ENCODE measurements at places on chromosomes 4 and X.

GRCh38 chr4:21898101-21898500 is 50.5 kb downstream of the KCNIP4 start:
- no peak for DNase-seq

GRCh38 chr4:127604949-127605709 is 27.6 kb upstream of the INTU start:
- no peak for DNase-seq

GRCh38 chr4:146143888-146144287 is 31.6 kb upstream of the LSM6 start:
- no peak for DNase-seq

DNA sequence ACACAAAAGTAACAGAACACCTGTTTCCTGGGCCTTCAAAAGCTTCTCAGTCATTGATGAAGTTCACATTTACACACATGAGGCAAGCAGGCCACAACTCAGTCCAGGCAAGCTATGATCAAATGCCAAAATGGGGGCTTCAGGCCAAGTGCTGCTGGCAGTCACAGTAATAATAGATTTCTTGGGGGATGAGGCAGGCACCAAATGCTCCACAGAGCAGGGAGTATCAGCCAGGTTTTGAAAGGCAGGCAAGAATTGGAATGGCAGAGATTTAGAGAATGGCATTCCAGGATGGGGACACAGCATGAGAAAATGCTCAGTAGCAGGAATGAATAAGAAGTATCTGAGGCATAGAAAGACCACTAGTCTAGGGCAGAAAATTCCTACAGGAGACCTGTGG is 52.8 kb downstream of the GRIA3 start:
- no peak for DNase-seq

DNA sequence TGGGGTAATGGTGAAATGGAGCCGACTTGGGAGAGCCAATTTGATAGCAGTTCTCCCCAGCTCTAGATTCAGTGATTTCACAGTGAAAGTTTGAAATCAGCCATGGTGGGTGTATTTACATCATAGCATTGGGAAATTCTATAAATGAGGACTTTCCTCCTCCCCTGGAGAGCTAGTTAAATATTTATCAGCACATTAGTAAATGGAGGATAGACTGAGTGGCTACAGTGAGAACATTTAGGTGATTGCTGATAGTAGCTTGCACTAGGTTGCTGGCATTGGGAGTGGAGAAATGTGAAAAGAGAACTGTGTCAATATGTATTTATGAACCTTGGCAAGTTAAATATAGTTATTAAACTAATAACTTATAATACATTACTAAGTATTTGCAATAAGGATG is 347.3 kb downstream of the CCSER1 start:
- DNase-seq = no peak

GRCh38 chrX:104195013-104195412 is 28.8 kb downstream of the FAM199X start:
- no peak for DNase-seq

DNA sequence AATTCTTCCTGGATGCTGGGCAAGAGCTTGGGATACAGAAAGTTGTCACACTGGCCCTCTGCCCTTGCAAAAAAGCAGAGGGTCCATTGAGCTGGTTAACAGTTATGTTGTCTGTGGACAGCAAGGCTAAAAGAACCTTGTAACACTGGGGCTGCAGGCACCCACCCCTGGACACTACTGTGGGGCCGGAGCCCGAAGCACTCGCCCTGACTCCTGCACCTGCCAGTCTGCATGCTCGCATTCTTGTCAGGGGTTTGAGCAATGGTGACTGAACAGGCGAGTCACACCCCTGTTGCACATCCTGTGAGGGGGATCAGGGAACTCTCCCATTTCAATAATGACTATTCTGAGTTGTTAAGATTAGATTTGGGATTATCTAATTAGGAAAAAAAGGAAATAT is 23.6 kb downstream of the ADH4 start:
- no peak for DNase-seq

DNA sequence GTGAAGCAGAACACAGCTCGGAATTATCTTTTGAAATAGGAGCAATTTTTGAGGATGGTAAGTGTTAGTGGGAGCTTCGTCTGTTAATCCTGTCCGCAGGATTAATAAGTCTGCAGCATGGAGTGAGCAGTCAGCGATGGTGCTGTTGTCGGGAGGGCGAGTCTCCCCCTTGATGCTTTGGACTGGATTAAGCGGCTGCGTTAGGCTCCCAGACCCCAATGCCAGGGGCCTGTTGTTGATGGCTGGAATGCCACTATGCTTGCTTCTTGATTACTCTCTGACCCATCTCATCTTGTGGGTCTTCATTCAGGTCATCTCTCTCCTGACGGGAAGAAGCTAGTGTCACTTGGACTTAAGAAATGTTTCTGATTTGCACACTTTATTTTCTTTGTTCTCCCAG is 332.6 kb downstream of the ARHGAP10 start:
- no peak for DNase-seq

DNA sequence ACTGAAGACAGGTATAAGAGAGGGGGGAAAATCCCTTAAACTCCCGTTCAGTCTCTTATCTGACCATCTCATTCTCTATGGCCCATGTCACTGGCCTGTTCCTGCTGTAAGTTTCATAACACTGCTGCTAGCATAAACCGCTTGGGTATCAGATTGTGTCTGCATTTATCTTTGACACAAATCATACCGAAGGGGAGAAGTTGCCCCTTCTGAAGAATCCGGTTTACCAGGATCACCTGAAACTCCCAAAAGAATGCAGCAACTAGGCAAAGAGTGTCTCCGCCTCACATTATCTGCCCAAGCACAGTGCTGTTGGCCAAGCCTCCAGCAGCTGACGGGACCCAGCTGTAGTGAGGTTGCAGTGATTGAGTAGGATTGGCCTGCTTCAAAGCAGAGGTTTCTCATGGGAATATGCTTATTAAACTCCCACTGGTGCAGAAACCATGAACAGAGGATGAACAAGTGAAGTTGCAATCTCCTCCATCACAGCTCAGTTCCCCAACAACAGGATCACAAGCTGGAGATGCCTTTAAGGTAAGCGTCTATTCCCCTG is 71.3 kb upstream of the PUDP start:
- no peak for DNase-seq

DNA sequence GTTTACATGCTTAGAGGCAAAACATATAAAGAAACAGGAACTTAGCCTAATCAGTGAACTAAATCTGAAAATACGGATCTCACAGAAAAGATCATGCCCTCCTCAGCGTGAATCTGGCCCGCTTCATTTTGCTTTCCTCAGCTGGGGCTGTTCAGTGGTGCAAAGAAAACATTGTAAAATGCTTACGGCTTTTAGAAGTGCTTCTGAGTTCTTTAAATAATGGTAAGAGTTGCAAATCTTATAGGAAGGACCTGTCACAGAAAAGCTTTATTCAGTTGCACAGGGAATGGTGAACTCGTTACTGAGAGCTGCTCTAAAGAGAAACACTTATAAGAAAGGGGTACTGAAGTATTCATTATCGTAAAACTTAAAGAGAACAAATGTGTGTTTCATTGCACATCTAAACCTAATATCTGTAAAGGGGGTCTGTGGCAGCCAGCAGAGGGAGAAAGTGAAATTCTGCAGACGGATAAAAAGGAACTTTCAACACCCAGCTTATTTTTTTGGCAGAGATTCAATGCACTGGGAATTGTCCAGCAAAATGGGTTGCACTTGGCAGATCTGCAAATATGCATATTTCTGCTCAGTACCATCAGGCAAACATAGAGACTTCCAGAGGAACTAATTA is 139.2 kb upstream of the ANK2 start:
- no peak for DNase-seq

GRCh38 chr4:79050541-79050880 is 111.3 kb upstream of the PAQR3 start:
- DNase-seq = no peak

GRCh38 chr4:8167291-8167690 is 8.7 kb upstream of the ABLIM2 start:
- no peak for DNase-seq

DNA sequence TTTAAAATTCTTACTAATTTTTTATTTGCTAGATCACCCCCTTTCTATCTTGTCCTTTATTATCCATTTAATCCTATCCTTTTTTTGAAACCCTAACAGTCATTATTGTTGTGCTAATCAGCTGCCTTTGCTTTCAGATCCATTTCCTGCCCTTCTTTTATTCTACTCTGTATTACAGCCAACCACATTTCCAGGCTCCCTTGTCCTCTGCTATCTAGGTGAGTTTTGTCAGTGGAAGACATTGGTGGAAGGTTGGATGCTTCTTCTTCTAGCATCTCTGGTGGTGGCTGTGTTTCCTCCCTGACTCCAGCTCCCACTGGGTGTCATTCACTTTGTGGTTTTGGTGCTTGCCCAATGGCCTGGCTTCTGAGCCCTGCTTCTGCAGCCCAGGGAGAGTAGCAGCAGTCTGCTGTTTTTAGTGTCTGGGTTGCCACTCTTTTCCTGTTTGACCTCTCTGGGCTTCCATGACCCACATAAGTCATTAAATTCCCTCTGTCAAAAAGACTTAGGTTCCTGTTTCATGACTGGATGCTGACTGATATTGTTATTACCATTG is 225.2 kb upstream of the PGRMC2 start:
- no peak for DNase-seq

- no peak for DNase-seq
Measured at GRCh38 chr4:18406264-18406663, 384.7 kb upstream of the LCORL start.

DNA sequence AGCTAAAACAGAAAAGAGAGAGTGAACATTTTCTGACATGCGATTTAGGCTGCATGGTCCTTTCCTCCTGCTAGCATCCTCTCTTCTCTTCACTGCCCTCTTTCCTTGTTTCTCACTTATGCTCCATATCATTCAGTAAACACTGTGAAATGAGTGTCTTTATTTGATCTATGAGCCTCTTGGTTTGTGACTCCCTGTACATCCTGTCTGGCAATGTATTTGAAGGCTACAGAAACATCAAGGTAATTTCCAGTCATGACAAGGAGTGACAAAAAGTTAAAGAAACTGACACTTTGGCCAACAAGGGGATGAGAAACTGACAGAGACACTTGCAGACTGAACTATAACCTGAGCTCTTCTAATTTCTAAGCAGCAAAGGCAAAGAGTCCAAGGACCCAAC is 8.7 kb downstream of the FTHL17 start:
- DNase-seq = no peak

DNA sequence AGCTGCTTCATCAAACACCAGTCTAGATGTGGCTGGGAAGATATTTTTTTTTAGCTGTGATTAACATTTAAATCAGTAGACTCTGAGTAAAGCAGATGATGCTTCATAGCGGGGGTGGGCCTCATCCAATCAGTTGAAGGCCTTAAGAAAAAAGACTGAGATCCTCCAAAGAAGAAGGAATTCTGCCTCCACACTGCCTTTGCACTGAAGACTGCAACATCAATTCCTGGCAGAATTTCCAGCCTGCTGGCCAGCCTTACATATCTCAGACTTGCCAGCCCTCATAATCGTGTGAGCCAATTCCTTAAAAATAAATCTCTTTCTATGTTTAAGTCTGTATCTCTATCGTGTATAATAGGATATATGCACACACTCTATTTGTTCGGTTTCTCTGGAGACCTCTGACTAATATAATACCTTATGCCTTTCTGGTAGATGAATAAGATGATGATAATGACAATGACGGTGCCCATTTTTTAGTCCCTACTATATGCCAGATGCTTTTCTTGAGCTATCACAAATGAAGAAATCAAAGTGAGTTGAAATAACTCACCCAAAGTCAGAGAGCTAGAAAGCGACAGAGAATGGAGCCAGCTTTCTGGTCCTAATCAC is 66.1 kb upstream of the SOD3 start:
- no peak for DNase-seq

DNA sequence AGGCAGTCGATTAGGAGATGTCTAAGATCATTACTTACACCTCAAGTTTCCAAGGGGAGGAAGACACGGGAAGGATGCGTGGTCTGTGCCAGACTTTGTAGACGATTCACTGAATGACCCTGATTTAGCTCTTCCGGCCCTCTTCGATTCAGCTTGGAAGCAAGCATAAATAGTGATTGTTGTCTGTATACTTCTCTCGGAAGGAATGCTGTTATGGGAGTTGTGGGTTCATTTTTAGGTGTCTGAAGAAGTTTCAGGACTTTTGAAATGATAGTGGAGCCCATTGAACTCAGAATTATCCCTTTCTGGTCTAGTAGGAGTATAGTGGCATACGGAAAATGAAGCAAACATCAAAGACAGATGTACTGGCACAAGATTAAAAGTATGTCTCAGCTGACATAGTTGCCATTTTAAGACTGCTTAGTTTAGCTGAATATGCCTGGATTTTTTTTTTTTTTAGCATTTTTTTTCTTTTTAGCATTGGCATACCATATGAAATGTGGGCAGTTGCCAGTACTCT is 1.0 kb upstream of the ANKRD17 start:
- DNase-seq = no peak

GRCh38 chrX:39856472-39857121 is 241.2 kb downstream of the BCOR start:
- no peak for DNase-seq

- no peak for DNase-seq
Measured at GRCh38 chrX:122135070-122135469, 1049.0 kb upstream of the GRIA3 start.

DNA sequence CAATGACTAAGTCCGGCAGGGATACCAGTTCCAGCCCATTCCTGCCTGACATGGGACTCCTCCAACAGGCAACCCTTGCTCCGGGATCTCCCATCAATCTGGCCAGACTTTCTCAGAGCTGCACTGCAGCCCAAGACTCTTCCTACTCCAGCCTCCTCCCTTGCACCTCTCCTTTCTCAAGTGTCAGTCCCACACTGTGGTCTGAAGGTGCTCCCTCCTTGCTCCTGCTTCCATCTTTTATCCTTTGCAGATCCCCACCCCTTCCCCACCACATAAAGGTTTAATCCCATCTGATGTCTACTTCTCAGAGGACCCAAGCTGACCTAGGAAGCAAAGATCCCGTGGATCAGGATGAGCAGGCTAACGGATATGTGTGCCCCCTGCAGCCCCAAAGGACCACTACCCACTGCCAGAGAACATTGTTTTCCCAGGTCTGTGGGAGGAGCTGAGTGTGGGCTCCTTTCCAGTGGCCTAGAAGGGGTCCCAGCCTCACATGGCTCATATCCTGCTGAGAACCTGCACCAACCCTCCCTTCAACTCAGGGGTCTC is 33.3 kb upstream of the XPNPEP2 start:
- DNase-seq = no peak

GRCh38 chr4:53307819-53308780 is 57.8 kb downstream of the SCFD2 start:
- DNase-seq = no peak

DNA sequence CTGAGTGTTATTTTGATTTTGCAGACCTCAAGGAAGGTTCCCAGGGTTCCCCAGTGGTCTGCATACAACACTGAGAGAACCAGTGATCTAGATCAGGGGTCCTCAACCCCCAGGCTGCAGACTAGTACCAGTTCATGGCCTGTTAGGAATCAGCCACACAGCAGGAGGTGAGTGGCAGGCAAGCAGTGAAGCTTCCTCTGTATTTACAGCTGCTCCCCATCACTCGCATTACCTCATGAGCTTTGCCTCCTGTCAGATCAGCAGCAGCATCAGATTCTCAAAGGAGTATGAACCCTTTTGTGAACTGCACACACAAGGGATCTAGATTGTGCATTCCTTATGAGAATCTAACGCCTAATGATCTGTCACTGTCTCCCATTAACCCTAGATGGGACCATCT is 28.5 kb downstream of the EDNRA start:
- DNase-seq = no peak

- DNase-seq = no peak
Measured at GRCh38 chr4:54971474-54971950, 153.9 kb downstream of the KDR start.

GRCh38 chr4:115537387-115537786 is 424.0 kb upstream of the NDST4 start:
- DNase-seq = no peak

GRCh38 chr4:163380703-163381102 is 37.0 kb downstream of the NPY5R start:
- DNase-seq = no peak
